Osteoblast (primary cell): ENCODE measurements at places on chromosomes 4 and X.

DNA sequence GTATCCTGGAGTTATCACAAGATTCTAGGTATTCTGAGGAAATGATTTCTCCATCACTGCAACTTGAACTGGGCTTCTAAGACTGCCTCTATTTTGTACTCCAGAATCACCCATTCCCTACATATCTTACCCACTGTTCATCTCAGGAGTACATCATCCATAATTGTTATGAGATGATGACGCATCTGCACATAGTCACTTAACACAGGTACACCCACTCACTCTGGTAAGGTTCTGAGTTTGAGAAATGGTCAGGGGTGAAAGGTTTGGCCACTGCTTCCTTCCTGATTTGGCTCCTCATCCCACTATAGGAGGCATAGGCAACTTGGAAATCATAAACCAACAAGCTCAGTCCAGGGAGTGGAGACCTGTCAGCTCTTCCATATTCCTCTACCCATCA, 143.9 kb downstream of the GLRA2 start:
- H3K36me3 ChIP-seq, result no peaks in the 10 kb centered on the region
- no peak for DNase-seq
- H3K4me1 ChIP-seq, result peaks cover 7% of the 10 kb centered on the region
- H3K27me3 ChIP-seq, result no peaks in the 10 kb centered on the region

DNA sequence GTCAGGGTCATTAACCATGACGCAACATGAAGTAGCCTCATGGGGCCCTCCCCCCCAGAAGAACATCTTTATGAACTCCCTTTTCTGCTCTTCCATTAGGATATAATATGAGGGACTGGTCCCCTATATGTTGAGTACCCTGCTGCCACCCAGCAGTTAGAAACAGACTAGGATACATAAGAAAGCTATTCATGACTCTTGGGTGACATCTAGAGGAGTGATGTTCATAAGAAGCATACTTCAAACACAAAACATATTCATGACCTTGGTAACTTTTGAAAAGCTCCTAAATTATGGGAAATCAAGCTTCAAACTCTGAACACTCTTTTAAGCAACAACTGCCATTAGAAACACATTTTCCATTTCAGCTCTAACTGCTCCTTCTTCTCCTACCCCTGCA, 155.2 kb upstream of the SPIN4 start:
- H3K4me3 ChIP-seq, result no peak overlapping the region
- peaks cover 15% of the 10 kb centered on the region for H3K4me1 ChIP-seq
- no peak overlapping the region for H3K27ac ChIP-seq
- no peaks in the 10 kb centered on the region for H3K27me3 ChIP-seq

DNA sequence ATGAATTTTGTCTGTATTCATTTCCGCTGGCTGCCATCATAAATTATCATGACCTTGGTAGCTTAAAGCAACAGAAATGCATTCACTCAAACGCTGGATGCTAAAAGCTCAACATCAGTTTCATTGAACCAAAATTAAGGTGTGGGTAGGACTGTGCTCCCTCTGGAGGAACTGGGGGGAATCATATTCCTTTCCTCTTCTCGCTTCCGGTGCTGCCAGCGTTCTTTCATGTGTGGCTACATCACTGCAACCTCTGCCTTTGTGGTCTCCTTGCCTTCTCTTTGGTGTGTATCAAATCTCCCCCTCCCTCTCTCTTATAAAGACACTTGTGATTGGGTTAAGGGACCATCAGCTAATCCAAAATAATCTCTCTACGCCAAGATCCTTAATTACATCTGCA, 39.5 kb downstream of the NEIL3 start:
- no peaks in the 10 kb centered on the region for H3K27me3 ChIP-seq
- DNase-seq, result no peak
- H3K27ac ChIP-seq, result no peak overlapping the region
- no peaks in the 10 kb centered on the region for H3K4me1 ChIP-seq
- no peaks in the 10 kb centered on the region for H3K36me3 ChIP-seq

- no peak for DNase-seq
- no peaks in the 10 kb centered on the region for H3K27me3 ChIP-seq
- H3K36me3 ChIP-seq, result no peaks in the 10 kb centered on the region
- no peak overlapping the region for H3K27ac ChIP-seq
- H3K4me1 ChIP-seq, result no peaks in the 10 kb centered on the region
Observed at GRCh38 chr4:56874923-56875322, 32.8 kb upstream of the REST start.

DNA sequence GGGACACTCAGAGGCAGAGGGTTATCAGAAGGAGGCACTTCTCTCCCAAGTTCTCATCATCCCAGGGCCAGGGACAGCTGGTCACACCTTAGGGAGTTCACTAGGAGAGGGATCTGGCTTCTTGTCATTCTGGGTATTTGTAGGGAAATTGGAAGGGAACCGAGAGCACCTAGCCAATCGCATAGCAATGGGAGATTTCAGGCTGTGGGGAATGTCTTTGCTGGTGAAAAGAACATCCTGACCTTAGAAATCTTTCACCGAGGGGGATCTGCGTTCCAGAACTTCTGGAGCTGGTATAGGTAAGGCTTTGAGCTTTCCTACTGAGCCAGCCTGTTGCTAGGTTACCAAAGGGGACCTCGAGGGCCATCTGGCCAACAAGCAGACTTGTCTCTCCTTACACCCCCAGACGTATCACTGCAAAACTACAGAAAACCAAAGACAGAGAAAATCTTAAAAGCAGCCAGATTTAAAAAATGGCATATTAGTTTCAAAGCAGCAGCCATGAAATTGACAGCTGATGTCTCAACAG, 6.8 kb downstream of the HTT-AS start:
- H3K4me1 ChIP-seq, result peaks cover 2% of the 10 kb centered on the region
- no peak for DNase-seq
- no peaks in the 10 kb centered on the region for H3K27me3 ChIP-seq
- no peak overlapping the region for H3K4me3 ChIP-seq
- H3K36me3 ChIP-seq, result no peaks in the 10 kb centered on the region

DNA sequence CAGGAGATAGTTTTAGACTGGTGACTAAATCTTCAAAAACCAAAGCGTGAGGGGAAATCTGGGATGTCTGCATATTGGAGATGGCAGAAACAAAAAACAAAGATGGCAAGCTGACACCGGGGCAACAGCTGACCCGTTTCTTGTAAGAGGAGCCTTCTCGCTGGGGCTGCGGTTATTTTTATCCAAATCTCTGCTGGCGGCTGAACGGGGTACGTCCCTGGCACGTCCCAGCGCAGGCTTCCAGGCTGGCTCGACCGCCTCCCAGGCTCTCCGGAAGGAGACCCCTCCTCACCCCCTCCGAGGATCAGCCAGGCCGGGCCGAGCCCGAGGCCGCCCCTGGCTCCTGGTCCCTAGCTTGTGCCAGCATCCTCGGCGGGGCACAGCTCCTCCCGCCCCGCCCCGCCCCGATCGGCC, 403 bp downstream of the SGCB start:
- peak overlapping the region; percentile 40 for H3K27ac ChIP-seq
- H3K4me3 ChIP-seq, result peak overlapping the region; percentile 83
- peak; percentile 91 for DNase-seq
- no peaks in the 10 kb centered on the region for H3K36me3 ChIP-seq
- peaks cover 9% of the 10 kb centered on the region for H3K4me1 ChIP-seq

DNA sequence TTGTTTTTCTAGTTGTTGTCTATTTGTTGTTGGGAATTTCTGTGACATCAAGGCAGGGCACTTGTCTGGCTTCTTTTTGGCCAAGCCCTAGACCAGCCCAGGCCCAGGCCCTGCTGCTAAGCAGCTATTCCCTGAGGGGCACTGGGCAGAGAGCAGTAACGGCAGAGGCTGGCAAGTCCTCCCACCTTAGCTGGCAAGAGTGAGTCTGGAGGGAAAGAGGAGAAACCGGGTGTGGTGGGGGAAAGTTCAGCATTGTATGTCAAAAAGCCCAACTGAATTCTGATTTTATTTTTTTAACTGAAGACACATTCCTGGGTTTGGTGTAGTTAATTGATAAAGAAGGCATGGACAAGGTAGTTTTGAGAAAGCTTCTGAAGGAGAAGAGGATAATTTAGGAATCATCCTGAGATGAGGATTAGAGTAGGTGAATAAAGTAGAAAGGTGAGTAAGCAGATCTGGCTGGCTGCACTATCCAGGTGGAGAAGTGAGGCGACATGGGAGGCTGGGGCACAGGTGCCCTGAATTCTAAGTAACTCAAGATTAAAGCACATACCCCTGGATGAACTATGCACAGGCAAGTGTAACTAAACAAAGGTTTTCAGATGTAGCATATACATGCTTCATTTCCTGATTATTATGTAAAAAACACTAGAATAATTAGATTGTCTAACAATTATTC, 57.4 kb downstream of the TAPT1 start:
- no peak overlapping the region for H3K27ac ChIP-seq
- no peaks in the 10 kb centered on the region for H3K4me1 ChIP-seq
- DNase-seq, result no peak
- no peaks in the 10 kb centered on the region for H3K27me3 ChIP-seq
- H3K36me3 ChIP-seq, result peaks cover 7% of the 10 kb centered on the region

GRCh38 chr4:110058677-110059076, 139.7 kb downstream of the ELOVL6 start:
- H3K36me3 ChIP-seq, result no peaks in the 10 kb centered on the region
- H3K4me1 ChIP-seq, result peaks cover 21% of the 10 kb centered on the region
- no peak overlapping the region for H3K4me3 ChIP-seq
- no peak overlapping the region for H3K27ac ChIP-seq
- H3K27me3 ChIP-seq, result no peaks in the 10 kb centered on the region
- DNase-seq, result no peak

DNA sequence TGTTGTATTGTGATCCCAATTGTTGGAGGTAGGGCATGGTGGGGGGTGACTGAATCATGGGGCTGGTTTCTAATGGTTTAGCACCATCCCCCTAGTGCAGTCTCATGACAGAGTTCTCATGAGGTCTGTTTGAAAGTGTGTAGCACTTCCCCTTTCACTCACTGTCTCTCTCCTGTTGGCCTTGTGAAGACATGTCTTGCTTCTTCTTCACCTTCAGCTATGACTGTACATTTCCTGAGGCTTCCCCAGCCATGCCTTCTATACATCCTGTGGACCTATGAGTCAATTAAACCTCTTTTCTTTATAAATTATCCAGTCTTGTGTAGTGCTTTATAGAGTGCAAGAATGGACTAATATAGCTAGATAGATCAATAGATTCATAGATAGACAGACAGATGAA, 230.0 kb downstream of the MAGEE1 start:
- H3K4me1 ChIP-seq, result no peaks in the 10 kb centered on the region
- no peaks in the 10 kb centered on the region for H3K27me3 ChIP-seq
- H3K4me3 ChIP-seq, result no peak overlapping the region
- H3K27ac ChIP-seq, result no peak overlapping the region
- no peaks in the 10 kb centered on the region for H3K36me3 ChIP-seq

- H3K4me3 ChIP-seq, result no peak overlapping the region
- H3K27me3 ChIP-seq, result no peaks in the 10 kb centered on the region
- H3K4me1 ChIP-seq, result peaks cover 21% of the 10 kb centered on the region
- H3K36me3 ChIP-seq, result no peaks in the 10 kb centered on the region
Observed at GRCh38 chr4:10171055-10171454, 54.5 kb upstream of the WDR1 start.

DNA sequence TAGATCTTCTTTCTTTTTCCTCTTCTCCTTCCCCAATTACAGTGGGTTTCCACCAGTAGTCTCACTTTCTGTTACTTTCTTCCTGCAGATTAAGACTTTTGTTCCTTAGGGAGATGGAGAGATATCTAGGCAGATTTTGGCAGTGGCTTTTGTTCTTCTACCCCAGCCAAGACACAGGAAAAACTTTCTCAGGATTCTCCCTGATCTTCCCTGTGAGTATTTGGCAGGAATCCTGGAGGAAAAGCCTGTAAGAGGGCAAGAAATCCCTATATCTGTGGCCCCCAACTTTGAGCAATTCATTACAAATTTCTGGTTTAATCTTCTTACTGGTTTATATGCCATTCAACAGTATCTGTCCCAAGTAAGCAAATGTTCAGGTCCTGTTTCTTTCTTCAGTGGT, 21.9 kb downstream of the SLC9A7 start:
- DNase-seq, result no peak
- peak overlapping the region; percentile 60 for H3K27ac ChIP-seq
- H3K4me3 ChIP-seq, result no peak overlapping the region
- H3K27me3 ChIP-seq, result no peaks in the 10 kb centered on the region

- no peaks in the 10 kb centered on the region for H3K4me1 ChIP-seq
- H3K27me3 ChIP-seq, result no peaks in the 10 kb centered on the region
- no peak overlapping the region for H3K27ac ChIP-seq
- DNase-seq, result peak; percentile 80
Observed at GRCh38 chrX:150983521-150984168, 510 bp downstream of the HMGB3 start.

- no peak overlapping the region for H3K4me3 ChIP-seq
- no peak overlapping the region for H3K27ac ChIP-seq
- no peaks in the 10 kb centered on the region for H3K27me3 ChIP-seq
- H3K4me1 ChIP-seq, result no peaks in the 10 kb centered on the region
Observed at GRCh38 chr4:148540622-148541326, 98.6 kb upstream of the NR3C2 start.

DNA sequence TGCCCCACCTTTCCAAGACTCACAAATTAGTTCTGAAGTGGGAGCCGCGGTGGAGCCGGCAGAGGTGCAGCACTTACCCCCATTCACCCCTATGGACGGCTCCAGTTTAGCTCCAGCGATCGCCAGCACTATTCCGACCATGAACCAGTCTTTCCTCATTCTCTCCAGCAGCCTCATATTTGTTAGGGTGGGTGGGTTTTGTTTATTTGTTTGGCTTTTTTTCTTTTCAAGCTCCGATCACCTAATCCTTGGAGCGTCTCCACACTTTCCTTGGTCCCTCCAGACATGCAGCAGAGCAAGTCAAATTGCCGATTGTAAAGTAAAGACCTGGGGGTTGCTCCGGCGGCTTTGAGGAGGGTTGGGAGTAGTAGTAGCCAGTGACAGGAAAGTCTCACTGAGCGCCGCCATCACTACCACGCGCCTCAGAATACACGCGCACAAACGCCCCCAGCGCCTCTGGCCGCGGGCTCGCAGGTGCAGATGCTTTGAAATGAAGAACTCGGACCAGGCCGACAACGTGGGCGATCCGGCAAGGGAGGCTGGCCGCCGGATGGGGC, at the start of gene SLC10A7:
TSS of gene SLC10A7 (minus strand) at position 400 of the 557 bp plus-strand sequence. CDS start at position 177, 223 bp downstream.
- no peaks in the 10 kb centered on the region for H3K27me3 ChIP-seq
- H3K36me3 ChIP-seq, result no peaks in the 10 kb centered on the region
- peak within 1 kb of the TSS; percentile 94 for H3K27ac ChIP-seq
- H3K4me1 ChIP-seq, result peaks cover 14% of the 10 kb centered on the region

DNA sequence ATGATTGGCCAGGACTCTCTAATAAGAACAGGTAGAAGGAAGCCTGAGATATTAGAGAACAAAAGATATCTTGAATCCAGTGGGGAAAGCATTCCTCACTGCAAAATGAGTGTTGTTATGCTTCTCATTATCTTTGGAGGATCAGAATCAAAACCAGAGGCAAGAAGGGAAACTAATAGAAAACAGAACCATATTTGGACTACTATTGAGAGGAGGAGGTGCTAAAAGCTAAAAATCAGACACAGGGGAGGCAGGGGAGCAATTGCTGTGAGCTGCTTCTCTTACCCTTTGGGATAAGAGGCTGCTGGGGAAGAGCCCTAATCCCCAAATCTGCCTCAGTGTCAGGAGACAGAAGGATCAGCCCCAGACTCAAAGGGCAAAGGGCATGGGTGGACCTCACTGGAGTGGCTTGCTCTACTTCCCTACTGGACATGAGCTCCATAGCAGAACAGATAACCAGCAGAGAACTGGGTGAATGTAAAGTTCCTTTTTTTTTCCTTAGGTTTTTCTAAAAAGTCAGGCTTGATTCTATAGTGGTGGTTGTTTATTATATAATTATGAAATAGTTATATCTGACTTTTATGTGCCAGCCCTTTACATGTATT, 60.1 kb downstream of the SEPTIN11 start:
- H3K27ac ChIP-seq, result peak overlapping the region; percentile 89
- peaks cover 75% of the 10 kb centered on the region for H3K36me3 ChIP-seq
- no peaks in the 10 kb centered on the region for H3K27me3 ChIP-seq
- H3K4me1 ChIP-seq, result peaks cover 50% of the 10 kb centered on the region
- H3K4me3 ChIP-seq, result no peak overlapping the region

GRCh38 chrX:130118441-130119311, 8.4 kb upstream of the ELF4 start:
- H3K4me1 ChIP-seq, result peaks cover 19% of the 10 kb centered on the region
- H3K4me3 ChIP-seq, result peak overlapping the region; percentile 22
- no peaks in the 10 kb centered on the region for H3K27me3 ChIP-seq
- H3K27ac ChIP-seq, result peak overlapping the region; percentile 58
- peak; percentile 92 for DNase-seq
